CD4-positive, alpha-beta memory T cell (primary cell): ENCODE measurements at places on chromosomes 4 and X.

GRCh38 chrX:153387345-153387744 lies 13.8 kb downstream of the PNMA6E start:
- DNase-seq = no peak

DNA sequence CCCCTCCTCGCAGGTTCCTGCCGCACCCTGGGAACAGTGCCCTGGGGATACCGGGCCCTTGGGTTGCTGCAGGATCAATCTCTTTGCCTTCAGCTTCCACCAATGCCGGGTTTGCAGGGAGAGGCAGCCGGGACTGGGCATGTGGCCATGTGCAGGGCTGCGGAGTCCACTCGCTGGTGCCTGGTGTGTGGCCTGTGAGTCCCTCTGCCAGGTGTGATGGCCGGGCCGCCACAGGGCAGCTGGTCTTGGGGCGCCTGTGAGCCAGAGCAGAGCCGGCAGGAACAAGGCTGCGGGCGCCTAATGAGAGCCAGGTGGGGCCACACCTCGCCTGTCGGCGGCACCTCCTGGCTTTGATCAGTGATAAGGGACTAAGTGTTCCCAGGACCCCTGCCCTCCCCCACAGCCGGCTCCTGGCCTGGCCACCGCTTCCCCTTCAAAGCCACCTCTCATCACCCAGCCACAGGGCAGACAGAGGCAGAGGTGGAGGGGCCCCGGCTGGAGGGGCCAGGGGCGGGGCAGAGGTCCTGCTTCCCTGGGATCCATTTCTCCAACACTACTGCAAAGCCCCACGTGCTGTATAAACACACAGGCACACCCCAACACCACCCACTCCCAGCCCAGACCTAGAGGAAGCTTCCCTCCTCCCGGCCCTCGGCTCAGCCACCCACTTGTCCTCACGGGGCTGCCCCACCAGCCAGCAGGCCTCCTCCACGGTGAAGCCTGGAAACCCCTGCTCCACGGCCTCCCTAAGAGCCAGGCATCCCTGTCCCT lies 132.7 kb downstream of the CPZ start:
- no peak for DNase-seq

DNA sequence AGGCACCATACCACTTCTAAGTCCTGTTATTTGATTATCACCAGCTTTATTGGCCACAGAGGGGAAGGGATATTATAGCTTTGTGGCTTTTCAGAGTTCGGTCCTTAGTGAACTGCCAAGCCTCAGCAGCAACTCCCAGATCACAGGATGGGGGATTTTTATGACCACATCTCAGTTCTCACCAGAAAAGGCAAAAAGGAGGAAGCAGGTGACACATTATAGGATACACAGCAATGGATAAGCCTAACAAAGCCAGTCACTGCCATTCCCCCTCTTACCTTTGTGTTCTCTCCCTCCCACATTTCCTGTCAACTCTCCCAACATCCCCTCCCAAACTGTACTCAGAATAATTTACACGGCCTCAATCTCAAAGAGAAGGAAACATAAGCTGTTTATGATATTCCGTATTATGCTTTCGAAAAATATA lies 142.8 kb downstream of the MGST2 start:
- no peak for DNase-seq

DNA sequence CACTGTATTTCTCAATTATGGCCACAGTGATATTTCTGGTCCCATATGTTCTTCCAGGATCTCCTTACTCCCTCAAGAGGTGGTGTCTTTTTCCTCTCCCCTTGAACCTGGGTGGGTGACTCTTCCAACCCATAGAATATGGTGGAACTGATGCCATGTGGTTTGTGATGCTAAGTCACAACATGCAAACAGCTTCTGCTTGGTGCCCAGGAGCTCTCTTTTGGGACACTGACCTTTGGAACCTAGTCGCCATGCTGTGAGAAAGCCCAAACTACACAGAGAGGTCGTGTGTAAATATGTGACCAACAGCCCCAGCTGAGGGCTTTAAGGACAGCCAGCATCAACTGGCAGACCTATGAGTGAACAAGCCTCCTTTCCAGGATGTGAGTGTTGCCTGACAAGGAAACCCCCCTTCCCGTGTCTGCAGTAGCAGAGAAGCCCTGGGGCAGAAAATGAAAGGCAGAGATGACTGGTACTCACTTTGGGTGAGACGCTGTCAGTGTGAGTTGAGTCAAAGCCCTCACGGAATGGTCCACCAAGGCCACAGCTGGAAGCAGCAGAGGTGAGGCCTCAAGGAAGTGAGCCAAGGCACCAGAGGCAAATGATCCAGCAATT lies 223.4 kb downstream of the BCOR start:
- no peak for DNase-seq
